Hematopoietic multipotent progenitor cell treated with erythropoietin and hydrocortisone succinate and interleukin-3 and kit ligand, for 15 days (in vitro differentiated cells): ENCODE measurements at places on chromosomes 4 and X.
A peak's percentile ranks its signal among the peaks of the same experiment; 100 is the strongest.

DNA sequence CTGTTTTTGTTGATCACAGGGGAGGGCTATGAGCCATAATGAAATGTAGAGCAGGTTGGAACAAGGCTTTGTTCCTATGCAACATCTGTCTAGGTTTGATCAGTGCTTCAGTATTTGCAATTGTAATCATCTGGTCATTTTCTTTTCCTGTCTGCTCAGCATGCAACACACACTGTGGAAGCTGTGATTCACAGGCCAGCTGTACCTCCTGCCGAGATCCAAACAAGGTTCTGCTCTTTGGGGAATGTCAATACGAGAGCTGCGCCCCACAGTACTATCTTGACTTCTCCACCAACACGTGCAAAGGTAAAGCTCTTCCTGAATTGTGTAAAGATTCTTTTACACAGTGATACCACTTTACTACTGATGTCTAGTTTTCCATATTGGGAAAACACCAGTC, 181.9 kb upstream of the ANXA3 start:
- DNase-seq = no peak

GRCh38 chr4:4838936-4839810, 20.3 kb upstream of the MSX1 start:
- no peak for DNase-seq

DNA sequence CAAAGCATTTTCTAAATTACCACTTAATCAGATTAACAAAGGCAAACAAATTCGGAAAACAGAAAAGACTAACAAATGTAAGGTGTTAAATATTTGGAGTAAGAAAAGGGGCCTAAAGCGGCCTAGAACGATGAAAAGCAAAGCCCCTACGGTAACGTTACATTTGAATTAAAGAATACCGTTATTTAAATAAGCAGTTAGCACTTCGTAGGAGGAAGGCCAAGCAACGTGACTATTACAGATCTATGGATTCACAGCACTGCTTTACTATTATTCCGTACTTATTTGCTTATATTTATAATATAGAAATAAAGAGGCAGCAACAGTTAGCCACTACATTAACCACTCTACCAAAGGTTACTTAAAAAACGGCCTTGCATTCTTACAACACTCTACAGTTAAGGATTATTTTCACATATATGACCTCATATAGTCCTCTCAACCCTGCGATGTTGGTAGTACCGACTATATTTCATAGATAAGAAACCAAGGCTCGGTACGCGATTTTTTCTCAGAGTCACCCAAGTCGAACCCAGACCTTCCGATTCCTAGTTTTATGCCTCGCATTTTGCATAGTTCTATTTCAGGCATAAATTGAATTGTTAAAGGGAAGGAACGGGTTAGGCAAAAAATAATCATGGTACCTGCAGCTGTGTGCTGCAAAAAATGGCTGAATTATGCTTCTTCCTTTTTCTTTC, 2.9 kb downstream of the KLHL15 start:
- DNase-seq = peak; percentile 41

- DNase-seq = no peak
Observed at GRCh38 chr4:140935254-140935653, 179.1 kb upstream of the TBC1D9 start.

DNA sequence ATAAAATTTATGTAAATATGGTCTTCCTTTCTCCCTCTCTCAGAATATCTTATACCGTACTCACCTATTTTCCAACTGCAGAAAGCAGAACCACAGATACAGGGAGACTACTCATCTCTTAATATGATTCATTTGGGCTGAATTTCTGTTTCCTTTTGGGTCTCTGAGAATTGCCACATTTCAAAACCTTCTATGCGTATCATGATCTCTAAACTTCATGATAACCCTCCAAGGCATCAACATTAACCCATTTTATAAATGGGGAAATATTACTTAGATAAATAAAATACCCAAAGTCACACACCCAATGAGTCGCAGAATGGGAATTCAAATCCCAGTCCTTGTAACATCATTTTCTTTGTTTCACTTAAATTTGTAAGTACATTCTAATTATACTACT, 16.6 kb upstream of the PRDM8 start:
- no peak for DNase-seq

- DNase-seq = no peak
Observed at GRCh38 chrX:63330681-63331080, 20.5 kb downstream of the SPIN4 start.

DNA sequence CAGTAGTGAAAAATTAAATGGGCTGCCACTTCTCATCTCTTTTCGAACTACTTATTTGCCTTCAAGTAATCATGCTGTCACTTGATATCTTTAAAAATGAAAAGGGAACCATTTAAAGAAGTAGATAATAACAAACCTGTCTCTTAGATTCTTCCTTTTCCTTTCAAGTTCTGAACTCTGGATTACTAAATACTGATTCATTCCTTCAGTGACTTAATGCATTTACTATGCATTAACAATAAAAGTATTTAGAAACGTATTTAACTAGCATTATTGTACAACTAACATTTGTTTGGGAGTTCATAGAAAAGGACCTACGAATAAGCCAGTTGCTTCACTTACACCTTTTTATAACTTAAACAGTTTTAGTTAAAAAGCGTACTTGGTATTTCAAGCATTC, 61.1 kb upstream of the RAB33B start:
- DNase-seq = no peak

GRCh38 chrX:46737462-46737861, 21.5 kb downstream of the SLC9A7 start:
- DNase-seq = no peak

GRCh38 chr4:36280555-36280954, 861 bp upstream of the DTHD1 start:
- no peak for DNase-seq

DNA sequence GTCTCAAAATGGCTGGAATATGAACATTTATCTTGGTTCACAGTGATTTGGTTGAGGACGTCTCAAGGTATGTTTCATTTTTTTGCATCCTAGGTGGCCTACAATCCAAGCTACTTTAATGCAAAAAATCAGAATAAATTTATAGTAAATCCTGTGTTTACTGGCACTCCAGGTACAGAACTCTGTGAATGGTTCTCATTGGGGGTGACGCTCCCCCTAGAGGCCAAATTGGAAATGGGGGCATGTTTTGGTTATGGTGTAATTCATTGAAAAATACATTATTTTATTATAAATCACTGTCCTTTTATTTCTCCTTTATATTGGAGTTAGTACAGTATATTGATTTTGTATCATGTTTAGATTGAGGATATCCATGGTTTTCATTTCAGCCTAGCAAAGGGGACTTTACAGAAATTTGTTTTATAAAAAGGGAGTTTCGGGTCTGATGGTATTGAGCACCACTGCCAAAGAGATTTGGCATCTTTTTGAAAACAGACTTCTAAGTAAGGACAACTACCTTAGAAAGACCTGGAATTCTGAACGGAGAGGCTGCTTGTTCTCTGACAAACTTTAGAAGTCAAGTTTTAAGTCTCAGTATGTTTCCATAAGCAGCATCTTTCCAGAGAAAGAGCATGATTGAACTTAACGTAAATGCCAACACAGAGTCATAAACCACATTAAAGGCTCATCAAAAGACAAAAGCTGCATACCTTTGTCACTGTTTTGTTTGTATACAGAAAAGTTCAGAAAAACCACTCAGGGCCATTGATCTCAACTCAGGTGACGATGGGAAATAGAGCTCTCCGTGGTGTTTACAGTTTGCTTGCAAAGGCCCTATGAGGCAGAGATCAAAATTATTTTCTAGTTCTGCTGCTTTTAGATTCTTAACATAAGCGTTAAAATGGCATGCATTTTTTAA, 19.4 kb downstream of the MTM1 start:
- peak; percentile 40 for DNase-seq

- DNase-seq = no peak
Observed at GRCh38 chrX:123336666-123337065, 152.6 kb downstream of the GRIA3 start.

DNA sequence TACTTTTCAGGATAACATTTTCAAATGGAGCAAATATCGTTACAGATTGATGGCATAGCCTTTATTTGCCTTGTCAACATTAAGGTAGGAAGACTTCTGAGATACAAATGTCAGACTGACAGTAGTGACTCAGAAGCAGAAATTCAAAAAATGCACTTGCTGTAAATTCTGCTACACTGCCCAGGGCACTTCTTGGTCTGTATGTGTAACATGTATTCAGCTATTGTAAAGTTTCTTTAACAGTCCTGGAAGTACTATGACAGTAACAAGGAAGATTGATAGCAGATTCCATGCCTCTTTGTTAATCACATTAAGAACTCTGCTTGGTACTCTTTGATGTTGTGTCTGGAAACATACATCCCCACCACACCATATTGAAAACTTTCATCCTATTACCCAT, 69.6 kb upstream of the PCDH18 start:
- no peak for DNase-seq

DNA sequence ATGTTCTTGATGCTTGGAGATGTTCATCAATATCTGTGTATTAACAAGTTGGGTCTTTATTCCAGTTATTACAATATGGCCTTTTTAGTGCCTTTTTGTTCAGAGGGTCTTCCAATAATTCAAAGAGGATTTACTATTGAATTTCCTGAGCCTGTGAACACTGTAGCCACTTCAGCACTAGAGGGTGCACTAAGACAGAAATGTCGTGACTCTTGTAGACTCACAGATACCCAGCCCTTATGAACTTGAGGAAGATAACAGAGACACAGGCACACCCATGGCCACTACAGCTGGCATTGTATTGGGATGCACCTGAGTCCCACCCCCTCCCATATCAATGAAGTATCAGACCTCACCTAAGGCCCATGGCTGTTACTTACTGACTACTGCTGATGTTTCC, 54.4 kb upstream of the ACTRT1 start:
- no peak for DNase-seq

- DNase-seq = peak; percentile 2
Observed at GRCh38 chrX:39755143-39756032, 342.4 kb downstream of the BCOR start.

DNA sequence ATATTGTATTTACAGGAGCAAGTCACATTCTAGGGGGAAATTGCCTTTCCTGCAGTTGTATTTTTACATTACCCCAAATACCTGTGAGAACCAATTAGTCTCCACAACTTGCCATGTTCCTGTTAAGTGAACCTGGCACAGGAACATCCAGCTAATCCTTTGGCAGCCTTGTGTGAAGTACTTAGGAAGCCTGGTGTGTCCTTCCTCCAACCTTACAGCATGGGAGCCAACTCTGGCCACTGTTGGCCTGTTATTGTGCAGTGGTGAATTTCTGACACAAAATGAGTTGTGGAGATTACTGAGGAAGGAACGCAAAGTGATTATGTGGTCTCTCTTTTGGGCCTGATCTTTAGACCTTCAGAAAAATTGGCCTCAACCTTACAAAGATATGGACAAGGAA, 238.0 kb upstream of the PITX2 start:
- DNase-seq = no peak

DNA sequence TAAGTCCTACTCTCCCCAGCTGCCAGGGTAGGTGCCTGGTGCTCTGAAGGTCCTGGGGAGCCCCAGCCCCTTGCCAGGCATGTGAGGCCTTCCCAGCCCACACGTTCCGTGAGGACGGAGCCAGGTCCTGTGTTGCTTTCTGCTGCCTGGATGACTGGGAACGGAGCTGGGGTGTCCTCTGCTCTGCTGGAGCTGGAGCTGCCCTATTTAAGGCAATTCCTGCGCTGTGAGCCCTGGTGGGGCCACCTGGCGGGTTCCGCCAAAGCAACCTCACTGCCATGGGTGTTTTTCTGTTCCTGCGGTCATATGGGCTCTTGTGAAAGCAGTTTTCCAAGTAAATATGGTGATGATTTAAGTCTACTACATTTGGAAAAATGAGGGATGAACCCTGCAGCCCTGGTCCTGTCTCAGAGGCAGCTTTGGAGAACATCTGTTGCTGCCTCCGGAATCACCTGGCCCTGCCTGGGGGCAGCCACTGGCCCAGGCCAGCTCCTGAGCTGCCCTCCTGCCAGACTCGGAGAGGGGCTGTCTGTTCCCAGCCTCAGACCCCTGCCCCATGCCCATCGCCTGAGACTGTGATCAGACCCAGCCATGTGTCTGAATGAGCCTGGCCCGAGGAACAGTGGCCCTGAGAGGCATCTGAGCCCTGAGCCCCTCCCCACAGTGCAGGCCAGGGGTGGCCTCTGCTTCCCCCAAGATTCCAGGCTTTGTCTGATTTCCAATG, 33.2 kb downstream of the FGFRL1 start:
- DNase-seq = no peak

DNA sequence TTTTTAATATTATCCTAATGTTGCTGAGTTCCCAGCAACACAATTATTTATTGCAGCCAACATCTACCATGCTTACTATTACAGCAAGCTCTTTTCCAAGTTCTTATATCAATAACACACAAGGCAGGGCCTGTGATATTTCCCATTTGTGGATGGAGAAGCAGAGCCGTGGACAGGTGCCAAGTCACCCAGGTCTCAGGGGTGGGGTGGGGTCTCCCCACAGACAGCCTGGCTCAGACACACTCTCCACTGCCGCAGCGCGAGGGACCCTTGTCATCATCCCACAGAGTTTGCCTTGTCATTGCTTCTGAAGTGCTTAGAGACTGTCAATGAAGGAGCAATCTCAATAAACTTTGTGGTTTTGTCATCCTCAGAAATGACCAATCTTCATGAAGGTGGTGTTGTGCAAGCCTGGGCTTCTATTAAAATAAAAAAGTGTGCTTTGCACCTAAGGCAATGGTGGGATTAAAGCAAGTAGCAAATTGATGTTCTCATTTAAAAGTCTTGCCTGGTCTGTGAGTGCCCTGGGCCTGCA, 76.1 kb downstream of the SORBS2 start:
- DNase-seq = no peak

GRCh38 chrX:85243761-85244449, at the start of the genes SATL1 and ZNF711:
SATL1 (minus strand) TSS chrX:85243779; CDS start chrX:85108968, 134,811 bp downstream.
ZNF711 (plus strand) TSS chrX:85243991; CDS start chrX:85247573, 3,582 bp downstream.
- peak; percentile 1 for DNase-seq

GRCh38 chrX:11266573-11267003, 26.6 kb upstream of the AMELX start:
- no peak for DNase-seq

GRCh38 chr4:186840771-186841301, 117.2 kb upstream of the FAT1 start:
- no peak for DNase-seq

GRCh38 chr4:81257021-81257420, 42.0 kb upstream of the PRKG2 start:
- DNase-seq = no peak

DNA sequence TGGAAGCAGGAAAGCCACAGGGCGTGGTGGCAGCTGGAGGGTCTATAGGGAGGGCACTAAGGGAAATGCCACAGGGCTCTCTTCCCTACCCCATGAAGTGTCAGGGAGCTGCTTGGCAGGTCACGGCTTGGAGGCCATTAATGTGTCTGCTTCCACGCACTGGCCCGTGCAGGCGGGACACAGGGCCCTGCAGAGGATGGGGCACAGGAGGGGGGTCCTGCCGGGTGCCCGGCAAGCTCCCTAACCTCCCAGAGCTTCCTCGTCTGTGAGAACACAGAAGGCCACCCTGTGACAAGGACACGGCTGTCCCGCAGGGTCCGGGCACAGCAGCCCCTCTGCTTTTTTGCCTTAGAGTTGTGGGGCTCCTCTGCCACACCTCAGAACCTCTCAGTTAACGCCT, 25.5 kb downstream of the FAM53A start:
- DNase-seq = no peak

GRCh38 chr4:37602454-37603069, 83.6 kb downstream of the RELL1 start:
- no peak for DNase-seq
